ENCODE measurements at places on chromosomes 7 and 10.
A peak's percentile ranks its signal among the peaks of the same experiment; 100 is the strongest.

- no peak for DNase-seq
These were observed 92.5 kb downstream of the ELAPOR2 start for GRCh38 chr7:86966916-86967315.

DNA sequence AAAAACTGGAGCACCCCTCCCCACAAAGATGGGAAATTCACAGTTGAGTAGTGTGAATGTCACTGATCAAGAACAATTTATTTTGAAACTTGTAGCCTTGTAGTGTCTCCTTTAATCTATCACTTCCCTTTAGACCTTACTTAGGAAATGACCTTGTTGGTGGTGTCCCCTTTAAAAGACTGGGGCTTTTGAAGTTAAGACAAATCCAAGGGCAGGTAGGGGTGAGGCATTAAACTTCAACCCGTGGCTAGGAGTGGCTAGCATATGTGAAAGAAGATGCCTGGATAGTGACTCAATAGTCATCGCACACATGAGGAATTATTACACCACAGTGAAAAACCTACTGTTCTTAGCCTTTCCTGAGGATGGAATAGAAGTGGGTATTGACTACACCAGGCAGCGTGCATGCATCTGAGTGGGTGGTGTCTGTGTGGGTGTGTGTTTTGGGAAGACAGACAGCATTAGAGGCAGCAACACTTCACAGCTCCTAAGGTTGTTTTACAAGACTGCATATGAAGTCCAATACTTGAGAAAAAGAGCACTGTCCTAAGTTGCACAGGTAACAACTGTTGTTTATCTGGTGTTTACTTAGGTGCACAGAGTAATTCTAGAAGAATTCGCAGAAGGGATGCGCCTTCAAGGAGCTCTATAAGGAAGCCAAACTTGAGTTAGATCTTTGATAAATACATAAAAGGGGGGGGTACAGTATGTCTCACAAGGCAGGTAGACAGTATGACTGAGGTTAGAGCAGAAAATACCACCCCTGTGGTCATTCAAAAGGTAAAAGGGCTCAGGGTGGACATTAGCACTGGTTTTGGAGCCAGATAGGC is 32.9 kb downstream of the ABLIM1 start:
- DNase-seq = peak; percentile 20

GRCh38 chr7:159030490-159031134 is 114.1 kb downstream of the VIPR2 start:
- DNase-seq = no peak

DNA sequence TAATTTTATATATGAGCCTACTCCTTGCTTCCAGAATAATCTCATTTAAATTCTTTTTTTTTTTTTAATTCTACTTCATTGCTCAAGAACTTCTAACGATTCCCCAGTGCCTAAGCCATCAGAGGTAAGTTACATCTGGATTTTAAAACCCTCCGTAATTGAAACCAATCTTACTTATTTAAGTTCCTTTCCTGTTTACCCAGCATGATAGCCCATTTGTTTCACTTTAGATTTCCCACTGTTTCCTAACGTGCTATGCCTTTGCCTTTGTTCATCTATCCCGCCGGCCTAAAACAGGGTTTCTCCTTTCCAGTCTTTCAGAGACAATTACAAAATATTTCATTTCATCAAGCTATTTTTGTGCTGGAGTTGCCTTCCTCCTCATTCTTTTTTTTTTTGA is 75.8 kb upstream of the ETV1 start:
- DNase-seq = no peak

DNA sequence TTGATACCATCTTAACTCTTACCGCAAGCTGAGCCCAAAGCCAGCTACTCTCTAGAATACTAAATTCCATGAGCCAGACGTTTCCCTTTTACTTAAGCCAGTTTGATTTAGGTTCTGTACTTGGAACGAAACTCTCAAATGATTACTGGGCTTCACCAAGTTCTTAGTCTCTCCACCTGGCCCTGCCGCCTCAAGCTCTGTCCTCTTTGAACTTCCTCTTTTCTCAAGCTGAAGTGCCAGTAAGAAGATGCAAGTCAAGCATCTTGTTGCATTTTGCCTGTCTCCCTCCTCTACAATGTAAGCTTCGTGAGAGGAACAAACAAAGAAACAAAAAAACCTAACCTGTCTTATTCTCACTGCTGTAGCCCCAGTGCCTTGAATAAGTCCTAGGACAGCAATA is 358.2 kb upstream of the NPVF start:
- no peak for DNase-seq

- DNase-seq = peak; percentile 18
These were observed 44.0 kb downstream of the ASB13 start for GRCh38 chr10:5622186-5622960.

DNA sequence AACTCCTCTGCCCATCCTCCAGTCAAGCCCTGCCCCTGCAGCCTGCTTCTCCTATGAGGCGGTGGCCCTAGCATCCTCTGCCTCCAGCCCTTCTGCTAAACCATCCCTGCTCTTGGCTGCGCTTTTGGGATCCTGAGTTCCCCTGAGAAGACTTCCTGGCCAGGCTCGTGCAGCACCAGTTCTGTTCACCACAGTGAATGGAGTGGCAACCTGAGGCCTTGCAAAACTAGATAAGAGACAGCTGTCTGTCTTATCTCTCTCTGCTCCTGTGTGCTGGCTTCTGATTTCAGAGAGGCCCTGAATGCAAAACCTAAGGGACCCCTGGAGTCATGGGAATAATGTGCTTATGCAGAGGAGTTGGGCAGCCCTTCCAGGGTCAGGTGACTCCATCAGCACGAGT is 119.2 kb downstream of the TMEM178B start:
- DNase-seq = no peak

- no peak for DNase-seq
These were observed 7.3 kb downstream of the UROS start for GRCh38 chr10:125815764-125816163.

- DNase-seq = peak; percentile 98
These were observed 106.2 kb upstream of the CELF2 start for GRCh38 chr10:10911471-10911921.

Measured in HCEC 1CT (cell line).